ENCODE measurements at places on chromosomes 3 and 15.

DNA sequence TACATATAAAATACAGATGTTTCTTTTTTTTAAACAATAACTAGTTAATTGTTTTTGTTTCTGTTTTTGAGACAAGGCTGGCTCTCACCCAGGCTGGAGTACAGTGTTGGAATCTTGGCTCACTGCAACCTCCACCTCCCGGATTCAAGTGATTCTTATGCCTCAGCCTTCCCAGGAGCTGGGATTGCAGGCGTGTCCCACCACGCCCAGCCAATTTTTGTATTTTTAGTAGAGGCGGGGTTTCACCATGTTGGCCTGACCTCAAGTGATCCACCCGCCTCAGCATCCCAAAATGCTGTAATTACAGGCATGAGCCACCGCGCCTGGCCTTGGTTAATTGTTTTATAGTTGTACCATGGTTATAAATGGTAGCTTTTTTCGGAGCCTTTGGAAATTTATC lies 72.3 kb downstream of the PIAS1 start:
- DNase-seq, result no peak

- no peak for DNase-seq
Measured at GRCh38 chr15:59998950-59999611, 5.0 kb upstream of the FOXB1 start.

DNA sequence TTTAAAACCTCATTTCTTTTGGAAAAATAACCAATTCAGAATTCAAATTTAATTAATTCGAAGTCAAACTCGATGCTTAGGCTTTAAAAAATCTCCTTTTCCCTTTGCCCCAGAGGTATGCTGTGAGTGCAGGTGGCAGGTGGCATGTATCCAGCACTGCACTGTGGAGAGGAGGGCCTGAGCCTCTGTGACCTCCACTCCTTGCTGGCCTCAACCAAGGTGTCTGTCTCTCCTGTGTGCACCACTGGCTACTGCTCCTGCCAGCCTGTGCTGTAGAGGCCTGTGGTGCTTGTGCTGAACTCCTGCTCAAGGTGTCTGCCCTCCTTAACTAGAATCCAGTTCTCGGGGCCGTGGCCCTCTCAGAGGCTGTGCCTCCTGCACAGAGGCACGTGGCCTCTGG lies 56.2 kb upstream of the NEDD4 start:
- no peak for DNase-seq

GRCh38 chr3:124256156-124256555 lies 264.2 kb upstream of the ROPN1 start:
- DNase-seq, result no peak

DNA sequence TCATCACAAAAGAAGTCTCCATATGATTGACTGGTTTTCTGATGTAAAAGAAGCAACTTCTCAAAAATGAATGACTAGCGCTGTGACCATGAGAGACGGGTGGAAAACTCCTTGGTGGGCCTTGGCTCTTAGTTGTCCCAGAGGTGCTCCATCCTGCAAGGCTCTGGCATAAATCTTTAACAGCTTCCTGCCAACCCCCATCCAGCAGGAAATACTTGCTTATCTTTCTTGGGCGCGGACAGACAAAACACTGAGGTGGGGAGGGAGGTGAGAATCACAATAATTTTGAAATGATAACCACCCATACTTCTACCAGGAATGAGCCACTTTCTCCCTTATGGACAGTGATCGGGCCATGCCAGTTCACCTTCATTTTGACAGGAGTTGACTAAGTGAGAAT lies 128.6 kb downstream of the STT3B start:
- no peak for DNase-seq

- no peak for DNase-seq
Measured at GRCh38 chr15:48486228-48486627, 155.0 kb downstream of the DUT start.

GRCh38 chr3:168558728-168559411 lies 463.1 kb upstream of the GOLIM4 start:
- DNase-seq, result no peak

Data from cerebellar nuclear complex (tissue), 1 donor.